ENCODE measurements at places on chromosomes 6 and 20. TPM values are rescaled to one million over a fixed set of nuclear protein-coding genes. Genes with fewer than 3 reads are reported as not detected.
A peak's percentile ranks its signal among the peaks of the same experiment; 100 is the strongest.

DNA sequence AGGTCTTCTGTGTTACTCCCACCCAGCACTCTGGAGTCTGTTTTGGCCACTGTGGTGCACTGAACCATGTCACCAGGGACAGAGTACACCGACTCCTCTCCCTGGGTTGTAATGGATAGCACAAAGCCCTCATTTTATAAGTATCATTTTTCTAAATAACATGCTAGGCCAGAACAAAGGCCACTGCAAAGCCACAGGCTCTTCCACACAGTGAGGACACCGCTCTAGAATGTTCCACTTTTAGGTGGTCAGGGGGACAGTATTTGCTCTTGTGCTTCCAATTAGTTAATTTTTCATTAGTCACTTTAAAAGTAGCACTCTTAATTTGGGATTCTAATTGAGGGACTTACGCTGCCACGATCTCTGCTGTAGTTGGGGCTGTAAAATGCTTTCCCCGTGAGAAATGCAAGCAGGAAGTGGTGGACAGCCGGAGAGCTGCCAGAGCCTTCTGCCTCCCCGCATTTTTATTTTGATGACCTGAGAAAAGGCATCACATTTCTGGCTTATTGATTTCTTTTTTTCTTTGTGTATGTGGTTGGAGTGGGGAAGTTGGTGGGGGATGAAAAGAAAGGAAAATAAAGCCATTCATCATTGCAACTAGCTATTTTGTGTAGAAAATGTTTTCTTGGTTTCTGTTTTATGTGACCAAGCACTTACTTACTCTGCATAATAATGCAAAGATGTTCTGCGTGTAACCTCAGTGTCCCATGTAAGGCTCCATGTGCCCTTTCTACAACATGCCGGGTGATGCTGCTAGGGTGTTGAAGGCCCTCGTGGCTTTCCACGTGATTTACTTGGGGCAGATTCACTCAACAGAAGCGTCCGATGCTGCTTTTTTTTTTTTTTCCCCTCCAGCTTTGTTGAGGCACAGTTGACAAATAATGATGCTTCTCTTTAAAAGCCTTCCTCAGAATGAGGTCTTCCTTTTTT lies 195.9 kb downstream of the SASH1 start:
- DNase-seq, result no peak

DNA sequence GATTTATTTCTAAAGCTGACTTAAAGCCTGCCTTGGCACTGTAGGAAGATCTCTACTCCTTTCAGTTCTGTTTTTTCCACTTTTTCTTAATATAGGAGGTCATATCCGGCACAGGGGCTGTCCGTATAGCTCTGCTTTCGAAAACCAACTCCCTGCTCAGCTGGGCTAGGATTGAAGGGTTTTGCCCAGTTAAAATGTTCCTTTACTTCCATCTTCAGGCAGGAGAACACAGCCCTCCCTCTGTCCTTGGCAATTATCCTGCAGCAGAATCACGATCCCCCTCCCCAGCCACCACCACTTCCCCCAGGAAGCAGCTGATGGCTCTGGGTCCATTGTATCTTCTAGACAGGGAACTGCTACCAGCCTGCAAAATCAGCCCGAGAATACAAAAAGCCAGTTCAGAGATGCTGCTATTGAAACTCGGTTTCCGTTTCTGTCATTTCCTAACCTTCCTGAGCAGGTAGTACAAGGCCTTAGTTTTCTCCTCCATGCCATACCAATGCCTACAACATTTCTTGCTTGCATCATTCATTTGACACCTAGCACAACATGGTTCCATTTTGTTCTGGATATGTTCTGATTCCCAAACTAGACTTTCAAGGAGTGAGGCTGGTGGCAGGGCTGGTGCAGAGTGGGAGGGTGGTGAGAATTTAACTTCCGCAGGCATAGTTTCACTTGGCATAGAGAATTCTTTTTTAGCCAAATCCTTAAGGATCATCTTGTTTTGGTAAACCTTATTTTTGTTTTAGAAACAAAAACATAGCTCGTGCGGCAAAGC lies 53.9 kb downstream of the FAM50B start:
- DNase-seq, result no peak

GRCh38 chr20:50594591-50595432 lies 84.6 kb downstream of the PTPN1 start:
- DNase-seq, result no peak

DNA sequence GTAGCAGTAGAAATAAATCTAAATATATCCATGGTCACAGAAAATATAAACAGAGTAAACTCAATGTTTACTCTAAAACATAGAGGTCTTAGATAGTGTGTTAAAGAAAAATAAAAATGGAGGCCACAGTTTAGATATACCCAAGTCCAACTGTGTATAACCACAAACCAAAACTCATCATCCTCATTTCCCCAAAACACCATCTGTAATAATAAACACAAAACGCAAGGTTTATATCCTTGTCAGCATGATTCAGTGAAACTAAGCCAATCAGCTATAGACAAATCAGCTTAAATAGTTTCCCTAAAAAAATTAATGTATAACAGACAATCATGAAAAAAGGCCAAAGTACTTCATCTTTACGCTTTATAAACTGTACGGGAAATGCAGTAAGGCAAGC lies 2.7 kb upstream of the HACE1 start:
- no peak for DNase-seq

GRCh38 chr6:123503619-123504018 lies 133.1 kb downstream of the TRDN start:
- DNase-seq, result no peak

GNRH2 gene
- 1.2 TPM for total RNA-seq

SGK2 gene
- 0.56 TPM for total RNA-seq

GRCh38 chr20:15528391-15529111 lies 1044.7 kb downstream of the KIF16B start:
- DNase-seq, result no peak

DNA sequence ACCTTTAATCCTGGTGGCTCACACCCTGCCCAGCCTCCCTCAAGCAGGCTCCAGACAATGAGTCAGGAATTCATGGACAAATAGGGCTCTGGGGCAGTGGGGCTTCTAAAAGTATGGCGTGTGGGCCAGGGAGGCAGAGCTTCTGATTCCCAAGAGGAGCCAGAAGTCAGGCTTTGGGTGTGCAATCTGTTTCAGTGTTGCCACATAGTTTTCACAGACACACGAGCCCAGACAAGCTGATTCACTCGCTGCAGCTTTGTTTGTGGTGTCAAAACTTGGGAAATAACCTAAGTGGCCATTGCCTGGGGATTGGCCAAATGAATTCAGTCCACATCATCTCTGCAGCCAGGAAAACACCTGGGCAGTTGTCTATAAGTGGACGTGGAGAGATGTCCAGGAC lies 9.2 kb downstream of the PEDS1 start:
- DNase-seq, result no peak

DNA sequence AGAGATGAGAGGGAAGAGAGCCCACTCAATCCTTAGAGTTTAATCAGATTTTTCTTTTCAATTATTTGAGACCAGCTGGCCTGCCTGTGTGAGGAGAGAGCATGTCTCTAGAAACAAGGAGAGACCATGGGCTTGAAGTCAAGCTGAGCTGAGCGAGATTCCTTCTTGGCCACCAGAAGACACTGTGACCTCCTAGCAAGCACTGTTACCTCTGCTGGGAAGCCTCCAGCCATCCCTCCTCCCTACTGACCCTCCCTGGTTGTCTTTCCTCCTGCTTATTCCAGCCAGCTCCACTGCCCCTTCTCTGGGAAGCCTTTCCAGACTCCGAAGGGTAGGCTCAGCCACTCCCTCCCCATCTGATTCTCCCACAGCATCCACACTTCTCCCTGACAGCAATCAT lies 110.0 kb downstream of the SCML4 start:
- no peak for DNase-seq

- DNase-seq, result peak; percentile 65
Measured at GRCh38 chr6:27495386-27496135, 22.7 kb upstream of the ZNF184 start.

PHACTR3 gene
- 37.0 TPM for total RNA-seq

- no peak for DNase-seq
Measured at GRCh38 chr6:155419161-155419560, 36.5 kb downstream of the NOX3 start.

- DNase-seq, result no peak
Measured at GRCh38 chr6:5517796-5518195, 256.5 kb downstream of the FARS2 start.

DNA sequence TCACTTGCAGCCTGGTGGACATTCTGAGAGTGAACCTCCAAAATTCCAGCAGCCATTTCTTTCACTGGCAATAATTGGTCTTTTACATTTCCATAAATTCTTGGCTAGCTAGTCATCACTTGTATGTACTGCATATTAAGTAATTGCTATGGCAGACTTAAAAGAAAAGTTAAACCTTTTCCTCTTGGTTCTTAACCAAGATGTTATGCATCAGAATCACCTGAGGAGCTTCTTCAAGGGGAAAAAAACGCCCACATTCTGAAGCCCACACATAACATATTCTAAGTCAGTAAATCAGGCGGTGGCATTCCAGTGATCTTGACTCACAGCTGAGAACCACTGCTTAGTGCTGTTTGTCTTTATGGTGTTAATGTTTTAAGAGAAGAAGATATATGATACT lies 37.0 kb downstream of the CDC40 start:
- DNase-seq, result no peak

- DNase-seq, result no peak
Measured at GRCh38 chr20:56839786-56840185, 210.7 kb downstream of the TFAP2C start.

All from glutamatergic neuron (in vitro differentiated cells).